H4 (cell line): ENCODE measurements at places on chromosomes 6 and 20. TPM values are rescaled to one million over a fixed set of nuclear protein-coding genes. Genes with fewer than 3 reads are reported as not detected.

TSPO2 gene
- total RNA-seq: not detected in 2 replicates

PRND gene
- total RNA-seq: 0.02 TPM in 1 of 2 replicates, not detected in the other

RBL1 gene
- total RNA-seq: 6.8 and 7.6 TPM in 2 replicates

XKR7 gene
- not detected in 2 replicates for total RNA-seq

LRRC73 gene
- 1.0 and 1.8 TPM in 2 replicates for total RNA-seq

GPR63 gene
- total RNA-seq: 2.2 and 2.4 TPM in 2 replicates

FOXC1 gene
- 4.8 and 4.9 TPM in 2 replicates for total RNA-seq

C6orf141 gene
- 2.6 and 2.9 TPM in 2 replicates for total RNA-seq

DEFB119 gene
- total RNA-seq: not detected in 2 replicates

PACSIN1 gene
- not detected in 2 replicates for total RNA-seq

DEFB118 gene
- not detected in 2 replicates for total RNA-seq

ZSCAN16 gene
- 3.5 and 9.9 TPM in 2 replicates for total RNA-seq

SYCP2L gene
- total RNA-seq: 0.39 and 1.5 TPM in 2 replicates

FAM83D gene
- 66.2 and 67.5 TPM in 2 replicates for total RNA-seq

RAB44 gene
- total RNA-seq: not detected in 2 replicates

GSTA2 gene
- 0.37 TPM in 1 of 2 replicates, not detected in the other for total RNA-seq

ULBP3 gene
- total RNA-seq: 7.6 and 8.5 TPM in 2 replicates

PPP1R3G gene
- total RNA-seq: 0.06 TPM in 1 of 2 replicates, not detected in the other

LZTS3 gene
- total RNA-seq: 1.7 and 2.0 TPM in 2 replicates

MDFI gene
- 0.72 TPM in 1 of 2 replicates, not detected in the other for total RNA-seq

LSM2 gene
- total RNA-seq: 108 and 123 TPM in 2 replicates

MSH5 gene
- 5.3 and 10.8 TPM in 2 replicates for total RNA-seq

NEDD9 gene
- 1.2 and 4.0 TPM in 2 replicates for total RNA-seq

CGA gene
- not detected in 2 replicates for total RNA-seq

CCM2L gene
- 0.04 TPM in 1 of 2 replicates, not detected in the other for total RNA-seq
